AG04450 (cell line): ENCODE measurements at places on chromosomes 12 and 14.

DNA sequence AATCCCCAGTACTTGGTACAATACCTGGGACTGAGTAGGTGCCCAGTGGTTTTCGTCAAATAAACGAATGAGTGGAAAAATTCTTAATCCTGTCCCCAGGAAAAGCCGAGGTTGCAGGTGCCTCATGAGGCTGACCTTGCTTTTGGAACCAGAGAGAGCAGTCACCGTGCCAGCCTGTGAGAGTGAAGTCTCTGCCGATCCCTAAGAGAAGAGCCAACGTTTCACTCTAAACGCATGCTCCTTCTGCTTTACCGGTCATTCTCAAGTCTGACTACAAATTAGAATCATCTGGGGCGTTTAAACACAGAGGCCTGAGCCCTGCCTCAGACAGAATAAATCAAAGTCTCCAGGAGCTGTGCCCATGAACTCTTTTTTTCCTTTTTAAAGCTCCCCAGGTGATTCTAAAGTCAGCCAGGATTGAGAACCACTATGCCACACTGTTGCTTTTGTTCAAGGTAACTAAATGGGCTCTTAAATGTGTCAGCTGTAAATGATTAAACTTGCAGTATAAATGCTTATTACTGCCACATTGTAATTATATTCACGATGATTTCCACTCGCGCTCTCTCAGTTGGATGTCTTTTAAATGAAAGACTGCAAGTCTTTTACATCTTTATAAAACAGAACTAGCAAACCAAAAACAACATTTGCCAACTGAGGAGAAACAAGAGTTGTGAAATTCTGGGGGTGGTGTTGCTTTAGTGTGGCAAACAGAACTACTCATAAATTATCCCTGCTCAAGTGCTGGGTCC lies 26.9 kb downstream of the TCP11L2 start:
- DNase-seq, result no peak

DNA sequence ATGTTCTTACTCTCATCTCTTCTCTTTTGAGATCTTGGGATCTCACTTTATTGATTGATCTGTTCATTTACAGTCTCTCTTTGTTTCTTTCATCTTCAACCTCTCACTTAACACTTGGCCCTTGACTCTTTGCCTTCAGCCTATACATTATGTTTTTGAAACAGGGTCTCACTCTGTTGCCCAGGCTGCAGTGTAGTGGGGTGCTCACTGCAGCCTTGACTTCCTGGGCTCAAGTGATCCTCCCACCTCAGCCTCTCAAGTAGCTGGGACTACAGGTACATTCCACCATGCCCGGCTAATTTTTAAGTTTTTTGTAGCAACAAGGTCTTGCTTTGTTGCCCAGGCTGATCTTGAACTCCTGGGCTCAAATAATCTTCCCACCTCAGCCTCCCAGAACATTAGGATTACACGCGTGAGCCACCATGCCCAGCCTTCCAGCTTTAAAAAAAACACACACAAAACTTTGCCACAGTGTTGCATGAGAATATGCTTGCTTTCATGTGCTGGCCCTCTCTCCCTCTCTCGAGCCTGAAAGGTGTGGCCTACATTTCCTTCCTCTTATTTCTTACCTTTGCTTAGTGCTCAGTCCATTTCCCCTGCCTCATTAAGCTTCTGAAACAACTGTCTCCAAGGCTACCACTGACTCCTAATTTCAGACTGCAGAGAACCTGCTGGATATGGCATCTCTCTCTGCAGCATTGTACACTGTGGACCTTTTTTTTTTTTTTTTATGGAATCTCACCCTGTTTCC lies 9.9 kb downstream of the DIP2B start:
- DNase-seq, result no peak

DNA sequence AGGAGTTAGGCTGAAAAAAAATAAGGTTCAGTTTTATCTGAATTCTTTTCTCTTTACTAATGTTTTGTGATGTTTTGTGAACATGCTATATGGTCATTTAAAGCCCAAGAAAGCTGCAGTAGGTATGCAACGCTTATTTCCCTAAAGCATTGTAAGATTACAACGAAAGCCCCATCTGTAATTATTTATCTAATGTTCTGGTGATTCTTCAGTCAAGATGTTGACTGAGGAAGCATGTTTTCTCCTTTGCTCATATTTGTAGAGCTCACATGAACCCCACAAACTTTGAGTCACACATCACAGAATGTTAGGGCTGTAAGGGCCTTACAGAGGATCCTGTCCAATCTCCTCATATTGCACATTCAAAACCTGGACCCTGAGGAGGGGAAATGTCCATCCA lies 3.2 kb upstream of the TUBA1C start:
- DNase-seq, result no peak

DNA sequence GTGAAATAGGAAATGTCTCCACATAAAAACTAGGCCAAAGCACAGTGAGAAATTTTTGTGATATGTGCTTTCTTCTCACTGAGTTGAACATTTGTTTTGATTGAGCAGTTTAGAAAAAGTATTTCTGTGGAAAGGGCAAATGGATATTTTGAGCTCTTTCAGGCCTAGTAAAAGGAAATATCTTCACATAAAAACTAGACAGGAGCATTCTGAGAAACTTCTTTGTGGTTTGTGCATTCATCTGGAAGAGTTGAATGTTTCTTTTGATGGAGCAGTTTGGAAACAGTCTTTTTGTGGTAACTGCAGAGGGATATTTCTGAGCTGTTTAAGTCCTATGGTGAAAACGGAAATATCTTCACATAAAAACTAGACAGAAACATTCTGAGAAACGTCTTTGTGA lies 582.7 kb upstream of the ALG10B start:
- DNase-seq, result no peak

DNA sequence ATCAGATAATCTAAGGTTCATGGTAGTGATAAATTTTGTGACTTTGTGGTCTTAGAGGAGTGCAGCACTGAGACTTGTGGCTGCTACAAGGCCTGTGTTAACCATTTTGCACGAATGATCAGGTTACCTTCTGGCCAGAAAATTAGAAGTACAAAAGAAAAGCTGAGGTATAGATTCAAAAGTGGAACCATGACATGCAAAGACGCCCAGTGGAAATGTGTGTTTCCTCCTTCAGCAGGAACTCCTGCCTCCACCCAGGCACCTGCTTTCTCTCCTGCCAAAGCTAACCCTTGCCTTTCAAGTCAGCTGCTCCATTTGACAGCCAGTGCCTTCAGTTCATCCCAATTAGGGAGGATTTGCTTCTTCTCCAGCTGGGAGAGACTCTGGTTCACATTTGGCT lies 10.1 kb downstream of the PDE6H start:
- no peak for DNase-seq

- DNase-seq, result no peak
Measured at GRCh38 chr12:6407236-6407954, 23.4 kb downstream of the LTBR start.

DNA sequence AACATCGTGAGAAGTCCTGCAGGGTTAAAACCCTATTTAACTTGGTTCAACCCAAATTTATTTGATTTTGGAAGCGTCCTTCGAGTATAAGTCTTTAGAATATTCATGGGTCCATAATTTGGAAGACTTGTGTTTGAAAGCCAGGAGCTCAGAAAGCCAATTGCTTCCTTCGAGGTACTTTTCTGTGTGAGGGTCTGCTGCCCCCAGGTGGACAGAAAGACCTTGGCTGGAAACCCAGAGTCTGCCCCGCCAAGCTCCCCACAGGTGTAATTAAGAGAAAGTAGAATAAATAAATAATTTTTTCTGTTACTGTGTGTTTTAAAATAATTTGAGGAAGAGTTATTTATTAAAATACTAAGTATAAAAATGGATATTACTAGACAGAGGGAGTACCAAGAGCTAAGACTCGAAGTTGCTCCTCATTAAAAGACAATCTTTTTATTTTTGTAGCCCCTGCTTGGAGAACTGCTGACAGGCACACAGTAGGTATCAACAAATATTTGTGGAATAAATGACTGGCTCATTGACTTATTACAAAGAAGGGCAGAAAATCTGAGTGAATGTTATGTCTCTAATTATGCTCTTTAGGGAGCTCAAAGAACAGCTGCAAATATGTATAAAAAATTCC lies 105.8 kb downstream of the PAH start:
- no peak for DNase-seq

DNA sequence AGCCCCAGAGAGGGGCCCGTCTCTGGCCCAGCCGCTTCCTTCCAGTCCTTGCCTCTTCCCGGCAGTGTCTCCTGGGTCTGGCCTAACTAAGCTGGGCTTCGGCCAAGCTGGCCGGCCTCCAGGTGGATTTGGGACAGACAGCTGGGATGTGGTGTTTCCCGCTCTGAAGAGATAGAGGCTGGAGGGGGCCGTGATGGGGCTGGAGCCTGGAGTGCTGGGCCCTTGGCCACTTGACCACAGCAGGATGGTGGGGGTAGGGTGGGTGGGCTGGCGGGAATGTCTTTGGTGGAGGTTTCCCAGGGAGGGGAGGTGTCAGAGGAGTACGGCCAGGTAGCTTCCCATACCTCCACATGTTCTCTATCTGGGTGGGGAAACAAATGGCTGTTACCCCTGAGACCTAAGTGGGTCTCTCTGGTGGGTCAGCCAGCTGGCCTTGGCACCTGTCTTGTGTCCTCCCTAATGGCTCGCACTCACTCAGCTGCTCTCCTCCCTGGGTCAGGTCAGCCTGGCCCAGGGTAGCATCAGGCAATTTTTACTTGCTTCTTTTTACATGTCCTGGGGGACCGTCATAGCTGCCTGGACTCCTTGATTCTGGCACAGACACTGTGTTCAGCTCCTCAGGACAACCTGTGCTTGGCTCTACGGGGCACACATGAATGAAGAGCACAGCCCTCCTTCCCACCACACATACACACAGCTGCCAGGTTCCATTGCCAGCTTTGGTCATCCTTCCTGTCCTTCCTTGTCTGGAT lies 19.8 kb upstream of the PGF start:
- DNase-seq, result no peak

- no peak for DNase-seq
Measured at GRCh38 chr12:77031745-77032144, 33.6 kb downstream of the E2F7 start.

GRCh38 chr14:94677747-94678146 lies 65.6 kb downstream of the SERPINA3 start:
- DNase-seq, result no peak

GRCh38 chr14:57610631-57611030 lies 117.0 kb upstream of the CCDC198 start:
- no peak for DNase-seq
